ENCODE measurements at places on chromosomes 1 and 21.

DNA sequence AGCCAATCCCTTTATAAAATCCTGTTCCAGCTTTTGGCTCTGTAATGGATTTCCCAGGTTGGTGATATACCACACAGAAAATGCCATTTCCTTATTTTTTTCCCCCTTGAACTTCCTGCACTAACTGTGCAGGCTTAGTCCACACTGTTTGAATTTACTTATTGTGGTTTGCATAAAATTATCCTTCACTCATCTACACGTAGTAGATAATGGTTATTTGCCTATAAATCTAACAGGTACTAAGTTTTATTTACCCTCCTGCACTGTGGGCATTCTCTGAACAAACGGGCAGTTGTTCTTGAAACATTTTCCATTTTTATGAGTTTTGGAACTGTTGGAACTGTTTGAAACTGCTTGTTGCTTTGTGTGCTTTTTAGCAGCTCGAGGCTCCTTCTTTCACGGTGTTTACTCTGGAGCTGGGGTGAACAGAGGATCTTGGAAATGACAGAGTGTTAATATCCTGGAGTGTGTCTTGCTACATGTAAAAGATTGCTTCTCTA lies 23.0 kb upstream of the KIFAP3 start:
- DNase-seq = no peak

DNA sequence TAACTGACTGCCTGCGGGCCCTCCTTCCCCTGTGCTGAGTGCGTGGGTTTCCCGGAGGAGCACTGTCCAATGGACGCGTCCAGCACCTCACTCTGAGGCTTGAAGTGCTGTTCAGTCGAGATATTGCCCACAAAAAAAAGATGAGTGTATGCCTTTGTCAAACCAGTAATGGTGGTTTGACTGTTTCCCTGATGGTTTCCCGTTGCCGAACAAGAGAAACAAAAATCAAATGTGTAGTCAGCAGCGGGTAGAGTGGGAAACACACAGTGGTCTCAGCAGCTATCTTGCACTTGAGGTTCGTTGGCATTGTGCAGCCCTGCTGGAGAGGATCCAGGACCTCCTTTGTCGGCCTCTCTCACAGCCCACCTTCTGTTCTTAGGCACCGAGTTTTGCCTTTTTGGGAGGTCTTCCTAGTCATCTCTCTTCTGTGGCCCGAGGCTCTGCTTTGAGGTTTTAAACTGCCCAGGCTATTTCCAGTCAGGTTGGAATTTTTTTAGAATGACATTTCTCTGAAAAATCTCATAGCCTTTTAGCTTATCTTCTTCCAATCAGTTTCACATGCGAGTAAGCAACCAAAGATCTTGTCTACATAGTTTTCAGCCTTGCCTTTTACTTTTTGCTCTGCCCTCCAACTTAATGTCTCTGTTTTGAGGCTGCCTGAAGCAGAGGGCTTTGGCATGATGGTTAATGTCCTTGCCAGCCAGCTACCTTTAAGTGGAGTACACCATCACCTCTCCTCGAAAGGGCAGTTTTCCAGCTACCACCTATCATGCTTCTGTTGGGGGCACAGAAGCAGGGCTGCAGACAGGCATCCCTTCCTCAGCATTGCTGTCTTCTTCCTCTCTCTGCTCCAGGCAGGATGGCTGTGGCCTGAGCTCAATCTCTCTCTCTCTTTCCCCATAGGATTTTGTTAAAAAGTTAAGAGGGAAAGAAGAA lies 132.3 kb downstream of the URB2 start:
- DNase-seq = no peak

- DNase-seq = peak; percentile 29
Observed at GRCh38 chr21:35428489-35428888, 379.4 kb upstream of the RUNX1 start.

DNA sequence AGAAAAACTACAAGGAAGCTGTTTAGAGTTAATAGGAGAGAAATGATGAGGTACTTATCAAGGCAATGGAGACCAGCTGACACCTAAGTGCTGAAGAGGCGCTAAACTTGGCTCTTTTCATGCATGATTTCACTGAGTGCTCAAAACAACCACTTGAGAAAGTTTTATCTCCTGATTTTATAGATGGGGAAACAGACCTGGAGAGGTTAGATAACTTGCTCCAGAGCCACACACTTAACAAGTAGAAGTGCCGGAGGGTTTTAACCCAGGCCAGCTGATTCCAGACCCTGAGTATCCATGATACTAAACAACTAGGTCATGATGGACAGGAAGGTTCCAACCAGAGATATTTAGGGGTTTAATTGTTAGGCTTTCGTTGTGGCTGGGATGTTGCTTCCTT lies 25.9 kb downstream of the UBE2U start:
- DNase-seq = no peak

DNA sequence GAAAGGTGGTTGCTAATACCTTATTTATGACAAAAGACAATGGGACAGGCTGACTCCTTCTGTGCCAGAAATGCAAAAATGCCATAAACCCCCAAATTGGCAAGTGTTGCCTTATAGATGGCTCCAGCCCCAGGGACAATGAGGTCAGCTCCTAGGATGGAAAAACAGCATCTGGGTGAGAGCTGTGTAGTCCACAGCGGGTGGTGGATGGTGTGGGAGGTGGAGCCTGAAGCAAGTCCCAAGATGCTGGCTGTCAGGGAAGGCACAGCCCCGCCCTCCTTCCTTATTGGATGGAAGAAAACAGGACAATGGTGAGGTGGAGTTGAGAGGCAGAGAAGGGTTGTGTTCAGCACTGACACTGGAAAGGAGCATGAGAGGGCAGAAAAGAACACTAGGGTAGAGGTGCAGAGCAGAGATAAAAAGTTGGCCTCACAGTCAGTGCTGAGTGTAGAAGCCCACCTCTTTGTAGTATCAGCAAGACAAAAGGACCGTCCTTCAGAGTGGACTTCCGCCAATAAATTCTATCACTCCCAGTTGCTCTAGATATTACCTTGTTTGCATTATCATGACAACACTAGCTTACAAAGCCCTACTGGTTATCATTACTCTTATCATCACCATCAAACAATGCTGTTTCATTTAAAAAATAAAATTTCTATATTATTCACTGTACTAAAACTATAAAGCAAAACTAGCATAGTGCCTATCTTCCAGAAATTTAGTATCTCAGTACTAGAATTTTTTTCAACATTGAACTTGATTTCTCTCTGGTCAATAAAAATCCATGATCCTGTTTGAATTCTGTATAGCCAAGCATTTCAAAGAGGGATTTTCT lies 3.7 kb upstream of the SDE2 start:
- DNase-seq = no peak

DNA sequence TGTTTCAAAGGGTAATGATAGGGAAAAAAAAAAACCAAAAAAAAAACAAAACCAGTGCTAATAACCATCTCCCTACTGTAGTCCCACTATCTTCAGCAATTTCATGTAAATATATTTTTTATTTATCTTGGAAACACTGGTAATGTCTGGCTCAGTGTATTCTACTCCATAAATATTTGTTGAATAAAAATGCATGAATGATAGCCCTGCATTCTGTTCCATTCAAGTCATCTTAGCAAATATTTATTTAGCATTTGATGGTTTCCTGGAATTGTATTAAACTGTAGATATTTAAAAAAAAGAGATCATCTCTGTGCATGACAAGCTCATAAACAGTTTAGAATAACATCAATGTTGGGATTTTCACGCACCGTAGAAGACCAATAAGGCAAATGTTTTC lies 24.2 kb downstream of the IL23R start:
- DNase-seq = no peak

DNA sequence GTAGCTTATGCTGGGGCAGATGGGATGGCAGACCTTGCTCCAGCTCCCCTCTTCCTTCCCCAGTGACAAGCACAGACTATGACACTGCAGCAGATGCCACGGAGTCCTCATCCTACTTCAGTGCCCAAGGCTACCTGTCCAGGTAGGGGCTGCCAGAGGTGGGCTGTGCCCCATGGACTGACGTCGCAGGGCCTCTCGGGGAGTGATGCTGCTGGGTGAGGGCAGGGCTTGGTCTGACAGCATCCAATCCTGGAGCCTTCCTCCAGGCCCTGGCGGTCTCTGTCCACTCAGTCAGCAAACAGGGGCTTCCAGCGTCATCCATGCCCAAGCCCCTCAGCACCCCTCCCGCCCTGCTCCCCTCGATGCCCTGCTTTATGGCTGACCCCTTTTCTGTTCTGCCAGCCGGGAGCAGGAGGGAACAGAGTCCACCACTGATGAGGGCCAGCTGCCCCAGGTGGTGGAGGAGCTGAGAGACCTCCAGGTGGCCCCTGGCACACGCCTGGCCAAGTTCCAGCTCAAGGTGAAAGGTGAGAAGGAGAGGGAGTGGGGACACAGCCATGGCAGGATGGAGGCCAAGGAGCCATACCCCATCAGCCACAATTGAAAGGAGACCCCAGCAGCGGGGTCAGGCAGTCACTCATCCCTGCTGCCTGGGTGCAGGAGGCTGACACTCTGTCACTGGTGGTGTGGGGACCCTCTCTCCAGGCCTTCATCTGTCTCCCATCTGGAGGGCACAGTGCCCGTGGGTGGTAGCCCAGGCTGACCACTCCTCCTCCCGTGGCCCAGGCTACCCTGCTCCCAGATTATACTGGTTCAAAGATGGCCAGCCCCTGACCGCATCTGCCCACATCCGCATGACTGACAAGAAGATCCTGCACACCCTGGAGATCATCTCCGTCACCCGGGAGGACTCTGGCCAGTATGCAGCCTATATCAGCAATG lies 73.6 kb downstream of the TRIM11 start:
- no peak for DNase-seq

DNA sequence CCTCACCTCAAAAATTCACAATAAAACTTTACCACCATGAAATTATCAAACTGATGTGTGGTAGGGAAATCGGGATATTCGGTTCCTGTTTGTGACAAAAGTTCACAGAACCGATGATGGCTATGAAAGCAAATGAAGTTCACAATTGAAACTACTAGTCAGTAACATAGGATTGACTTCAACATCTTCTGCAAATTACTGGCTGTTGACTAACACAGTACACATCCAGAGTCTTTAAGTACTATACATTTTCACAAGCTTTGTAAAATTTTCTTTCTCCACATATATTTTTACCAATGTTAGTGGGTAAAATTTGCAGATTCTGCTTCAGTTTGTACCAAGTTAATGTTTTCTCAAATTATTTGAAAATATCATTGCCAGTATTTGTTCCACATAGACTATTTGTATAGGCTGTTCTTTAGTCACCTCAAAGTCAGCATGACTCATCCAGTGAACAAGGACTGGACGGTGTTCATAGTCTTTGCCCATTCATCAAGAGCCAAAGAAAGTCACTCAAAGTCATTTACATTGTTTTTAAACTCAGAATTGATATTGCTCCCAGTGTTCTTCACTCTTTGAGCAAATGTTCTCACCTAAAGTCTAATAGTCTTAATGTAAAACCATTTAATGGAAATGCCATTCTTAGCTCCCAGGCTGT lies 213.4 kb downstream of the USP25 start:
- DNase-seq = no peak

GRCh38 chr1:25445993-25446538 lies 15.4 kb downstream of the MACO1 start:
- no peak for DNase-seq

GRCh38 chr1:82485591-82486369 lies 685.0 kb downstream of the ADGRL2 start:
- DNase-seq = no peak

GRCh38 chr1:61638911-61639605 lies 85.9 kb downstream of the TM2D1 start:
- DNase-seq = no peak

DNA sequence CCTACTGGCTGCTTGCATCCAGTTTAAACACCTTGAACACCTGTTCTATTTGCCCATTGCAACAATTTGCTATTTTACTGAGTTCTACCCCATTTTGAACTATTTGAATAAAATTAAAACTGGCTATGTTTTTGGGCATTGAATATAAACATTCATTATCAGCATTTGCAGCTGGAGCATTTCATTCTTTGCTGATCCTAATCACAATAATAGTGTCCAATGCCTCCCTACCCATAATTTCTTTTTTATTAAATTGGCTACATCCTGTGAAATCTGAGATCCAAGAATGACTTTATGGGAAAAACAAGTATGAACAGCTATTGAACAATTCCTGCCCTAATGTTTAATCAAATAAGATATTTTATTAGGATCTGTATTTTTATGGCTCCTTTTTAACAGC lies 447.9 kb downstream of the PLA2G4A start:
- DNase-seq = no peak
